Activated CD4-positive, alpha-beta T cell treated with anti-CD3 and anti-CD28 coated beads, Interleukin-2, amount 10 ng/mL, durations not matched to agents 7 days and 5 days (primary cell): ENCODE measurements at places on chromosomes 5 and 9. TPM values are rescaled to one million over a fixed set of nuclear protein-coding genes. Genes with fewer than 3 reads are reported as not detected.

GRCh38 chr5:53087171-53087570, 22.4 kb downstream of the MOCS2 start:
- no peak for DNase-seq

FOXD4L4 gene
- total RNA-seq: 0.37 TPM

CTXN3 gene
- total RNA-seq: not detected

DNA sequence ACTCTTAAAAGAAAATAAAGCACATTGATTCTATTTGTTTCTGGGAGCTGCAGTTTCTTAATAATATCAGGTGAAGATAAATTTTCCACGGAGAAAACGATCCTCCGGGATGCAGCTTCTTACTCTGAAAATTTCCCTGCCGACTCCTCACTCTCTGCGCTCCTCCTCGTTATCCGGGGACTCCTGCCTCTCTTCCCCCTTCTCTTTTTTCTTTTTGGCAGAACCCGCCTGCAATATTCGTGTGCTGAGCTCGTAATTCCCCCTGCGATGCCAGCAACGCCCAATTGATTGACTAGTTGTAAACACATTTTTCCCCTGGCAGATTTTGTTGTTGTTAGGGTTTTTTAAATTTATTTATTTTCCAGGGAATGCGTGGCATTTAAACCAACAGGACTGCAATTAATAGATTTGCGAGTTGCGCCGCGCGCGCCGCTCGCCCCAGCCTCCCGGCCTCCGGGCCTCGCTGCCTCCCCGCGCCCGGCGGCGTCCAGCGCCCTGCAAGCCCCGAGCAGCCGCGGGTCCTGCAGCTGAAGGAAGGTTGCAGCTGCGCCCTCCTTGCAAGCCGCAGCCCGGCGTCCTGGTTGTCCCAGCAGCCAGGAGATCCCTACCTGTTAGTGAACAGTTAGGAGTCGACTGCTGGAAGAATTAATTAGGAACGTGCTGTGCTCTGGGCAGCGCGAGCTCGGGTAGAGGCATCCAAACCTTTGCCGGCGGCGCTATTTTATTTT, 2.2 kb downstream of the NTNG2 start:
- peak overlapping the region; percentile 62 for H3K27ac ChIP-seq
- DNase-seq: no peak
- peaks cover 13% of the 10 kb centered on the region for H3K4me1 ChIP-seq
- peaks cover 59% of the 10 kb centered on the region for H3K27me3 ChIP-seq

DNA sequence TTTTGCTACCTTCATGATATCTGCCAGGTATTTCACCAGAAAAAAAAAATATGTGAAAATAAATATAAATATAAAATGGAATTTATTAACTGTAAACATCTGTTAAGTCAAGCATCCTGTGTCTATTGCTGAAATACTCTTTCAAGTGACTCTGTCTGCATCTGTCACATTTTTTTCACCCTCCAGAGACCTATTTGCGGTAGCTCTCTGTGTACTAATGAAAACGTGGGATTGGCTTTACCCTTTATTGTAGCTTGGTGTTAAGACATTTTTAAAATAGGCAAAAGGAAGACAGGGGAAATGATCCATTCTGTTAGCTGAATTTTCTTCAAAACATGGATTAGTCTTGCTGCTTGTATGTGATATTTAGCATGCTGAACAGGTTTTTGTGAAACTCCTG, 536.0 kb upstream of the WWC1 start:
- H3K27me3 ChIP-seq: no peaks in the 10 kb centered on the region
- H3K4me1 ChIP-seq: no peaks in the 10 kb centered on the region
- DNase-seq: no peak
- no peak overlapping the region for H3K4me3 ChIP-seq
- H3K36me3 ChIP-seq: no peaks in the 10 kb centered on the region
